ENCODE measurements at places on chromosomes 1 and 21.

DNA sequence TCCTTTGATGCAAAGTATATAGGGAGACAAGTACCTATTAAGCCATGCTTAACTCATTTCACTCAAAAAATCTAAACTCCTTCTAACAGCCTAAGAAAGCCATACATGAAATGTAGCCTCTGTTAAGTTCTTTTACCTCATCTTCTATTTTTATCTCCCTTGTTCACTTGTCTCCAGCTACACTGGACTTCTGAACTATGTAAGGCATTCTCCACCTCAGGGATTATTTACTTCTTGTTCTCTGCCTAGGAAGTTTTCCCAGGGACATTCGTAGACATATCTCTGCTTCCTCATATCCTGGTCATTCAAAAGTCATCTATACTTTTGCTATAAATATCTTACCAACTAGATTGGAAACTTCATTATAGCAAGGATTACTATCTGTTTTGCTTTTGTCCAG, 96.9 kb downstream of the COP1 start:
- DNase-seq: no peak

- no peak for DNase-seq
Measured at GRCh38 chr1:186531561-186532165, 70.7 kb upstream of the PDC start.

- no peak for DNase-seq
Measured at GRCh38 chr1:98884864-98885263, 119.8 kb downstream of the PLPPR5 start.

DNA sequence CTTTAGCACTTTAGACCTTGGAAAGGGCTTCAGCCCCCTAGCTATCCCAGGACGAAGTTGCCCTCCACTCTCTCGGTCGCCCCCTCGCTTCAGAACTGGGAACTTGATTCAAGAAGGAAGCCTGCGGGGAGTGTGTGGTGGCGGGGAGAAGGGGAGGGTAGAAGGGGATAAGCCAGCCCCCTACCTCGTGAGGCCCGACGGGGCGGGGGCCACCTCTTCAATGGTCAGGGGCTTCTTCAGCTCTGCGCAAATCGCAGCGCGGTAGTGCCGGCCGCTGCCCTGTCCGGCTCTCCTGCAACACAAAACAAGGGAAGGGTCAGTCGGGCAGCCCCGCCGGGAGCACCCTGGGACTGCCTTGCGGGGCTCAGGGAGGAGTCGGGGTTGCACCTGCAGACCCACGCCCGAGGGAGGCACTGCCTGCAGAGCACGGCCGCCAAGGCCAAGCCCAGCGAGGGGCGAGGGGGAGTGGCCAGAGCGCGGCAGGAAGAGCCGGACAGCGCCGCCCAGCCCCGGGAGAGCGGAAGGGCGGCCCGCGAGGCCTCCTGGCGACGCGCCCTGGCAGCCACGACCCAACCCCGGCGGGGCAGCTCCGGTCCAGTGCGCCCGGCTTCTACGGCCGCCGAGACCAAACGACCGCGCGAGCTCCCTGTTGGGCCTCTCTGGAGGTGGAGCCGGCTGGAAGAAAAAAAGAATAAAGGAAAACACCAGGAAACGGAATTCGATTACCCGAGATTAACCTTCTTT, 56.2 kb upstream of the RASAL2 start:
- DNase-seq: peak; percentile 65

DNA sequence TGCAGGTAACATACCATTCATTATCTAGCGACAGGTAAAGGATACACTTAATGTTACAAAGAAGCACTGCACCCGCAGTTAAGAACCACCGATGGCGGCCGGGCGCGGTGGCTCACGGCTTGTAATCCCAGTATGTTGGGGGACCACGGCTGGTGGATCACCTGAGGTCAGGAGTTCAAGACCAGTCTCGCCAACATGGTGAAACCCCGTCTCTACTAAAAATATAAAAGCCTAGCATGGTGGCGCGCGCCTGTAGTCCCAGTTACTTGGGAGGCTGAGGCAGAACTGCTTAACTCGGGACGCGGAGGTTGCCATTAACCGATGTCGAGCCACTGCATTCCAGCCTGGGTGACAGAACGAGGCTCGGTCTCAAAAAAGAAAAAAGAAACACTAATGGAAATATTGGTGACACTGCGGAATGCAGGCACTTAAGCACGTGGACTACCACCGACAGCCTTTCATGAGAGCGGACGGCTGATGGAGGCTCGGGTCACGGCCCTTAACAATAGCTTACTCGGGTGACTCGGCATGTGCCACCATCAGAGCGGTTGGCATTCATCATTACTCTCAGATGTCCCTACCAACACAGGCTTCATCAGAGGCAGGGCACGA, 542 bp downstream of the GAS5 start:
- DNase-seq: no peak

- peak; percentile 41 for DNase-seq
Measured at GRCh38 chr1:10835822-10836421, 39.5 kb upstream of the CASZ1 start.

DNA sequence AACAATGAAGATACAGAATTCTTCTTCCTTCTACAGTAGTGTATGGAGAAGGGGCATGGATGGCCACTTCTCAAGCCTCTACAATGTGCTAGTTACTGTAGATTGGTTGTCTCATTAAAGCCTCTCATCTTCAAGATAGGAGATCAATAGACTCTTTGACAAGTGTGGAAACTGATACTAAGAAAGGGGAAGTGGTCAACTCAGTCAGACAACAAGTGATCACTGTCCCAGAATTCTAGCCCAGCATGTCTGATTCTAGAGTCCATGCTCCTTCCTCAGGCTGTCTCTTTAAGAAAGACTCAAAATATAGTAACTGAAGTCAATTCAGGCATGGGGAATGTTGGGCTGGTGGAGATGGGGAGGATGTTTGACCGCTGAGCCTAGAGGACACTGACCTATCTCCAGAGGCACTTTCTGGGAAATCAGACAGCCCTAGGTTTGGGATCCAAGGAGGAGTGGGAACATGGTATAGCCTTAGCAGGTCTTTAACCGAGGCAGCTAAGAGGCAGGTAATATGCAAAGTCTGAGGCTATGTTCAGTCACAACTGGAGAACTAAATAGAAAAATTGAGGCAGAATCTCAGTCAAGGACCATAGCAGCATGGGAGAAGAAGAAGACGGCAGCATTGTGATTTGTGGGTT, 39.3 kb upstream of the EYA3 start:
- no peak for DNase-seq

DNA sequence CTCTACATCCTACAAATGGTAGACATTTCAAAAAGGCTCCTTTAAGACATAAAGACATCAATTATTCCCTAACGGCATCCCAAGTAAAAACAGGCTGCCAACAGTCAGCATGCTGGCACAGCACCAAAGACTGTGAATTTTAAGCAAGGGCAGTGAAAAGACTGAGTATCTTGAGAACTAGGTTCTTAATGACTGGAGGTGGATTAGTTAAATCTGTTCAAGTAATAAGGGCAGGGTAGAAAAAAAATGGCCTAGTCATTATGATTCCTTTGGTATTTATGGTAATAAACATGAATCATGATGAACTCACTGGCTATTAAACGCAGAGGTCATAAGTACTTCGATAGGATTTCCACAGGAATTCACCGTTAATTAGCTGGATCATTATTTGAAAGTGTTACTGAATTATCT, 75.2 kb downstream of the KIFAP3 start:
- peak; percentile 58 for DNase-seq

GRCh38 chr21:45227735-45228134, 60.0 kb downstream of the POFUT2 start:
- no peak for DNase-seq

DNA sequence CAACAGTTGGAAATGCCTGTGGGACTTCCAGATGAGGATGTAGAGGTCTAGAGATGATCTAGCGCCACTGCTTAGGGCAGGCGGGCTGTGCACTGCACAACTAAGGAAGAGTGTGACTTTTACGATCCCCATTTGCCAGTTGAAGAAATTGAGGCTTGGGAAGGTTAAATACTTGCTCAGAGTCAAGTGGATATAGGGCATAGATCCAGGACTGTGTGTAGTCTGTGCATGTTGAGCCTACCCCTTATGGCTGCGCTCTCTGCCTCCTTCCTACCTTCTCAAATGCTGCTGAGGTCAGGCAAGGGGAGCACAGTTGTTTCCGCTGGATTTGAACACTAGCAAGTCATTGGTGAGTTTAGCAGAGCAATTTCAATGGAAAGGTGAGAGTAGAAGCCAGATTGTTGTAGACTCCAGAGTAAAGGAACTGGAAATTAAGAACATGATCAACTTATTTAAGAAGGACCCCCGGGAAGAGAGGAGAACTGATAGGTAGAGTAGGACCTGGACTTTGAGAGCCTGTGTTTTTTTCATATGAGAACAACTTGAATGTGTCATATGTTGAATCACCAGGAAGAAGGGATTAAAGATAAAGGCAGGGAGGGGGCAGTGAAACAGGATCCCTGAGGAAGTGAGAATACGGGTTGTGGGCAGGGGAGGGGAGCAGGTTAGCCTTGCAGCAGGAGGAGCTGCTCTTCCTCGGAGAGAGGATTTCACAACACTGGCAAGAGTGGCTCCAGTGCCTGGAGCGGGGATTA, 2.7 kb downstream of the CAPN2 start:
- no peak for DNase-seq

GRCh38 chr1:215958841-215959240, 391.7 kb downstream of the KCTD3 start:
- DNase-seq: peak; percentile 4

GRCh38 chr1:46043458-46044017, 88.9 kb downstream of the PIK3R3 start:
- no peak for DNase-seq

- no peak for DNase-seq
Measured at GRCh38 chr1:85240174-85240601, 19.3 kb downstream of the C1orf52 start.

- no peak for DNase-seq
Measured at GRCh38 chr1:23492132-23492720, 8.2 kb upstream of the ASAP3 start.

DNA sequence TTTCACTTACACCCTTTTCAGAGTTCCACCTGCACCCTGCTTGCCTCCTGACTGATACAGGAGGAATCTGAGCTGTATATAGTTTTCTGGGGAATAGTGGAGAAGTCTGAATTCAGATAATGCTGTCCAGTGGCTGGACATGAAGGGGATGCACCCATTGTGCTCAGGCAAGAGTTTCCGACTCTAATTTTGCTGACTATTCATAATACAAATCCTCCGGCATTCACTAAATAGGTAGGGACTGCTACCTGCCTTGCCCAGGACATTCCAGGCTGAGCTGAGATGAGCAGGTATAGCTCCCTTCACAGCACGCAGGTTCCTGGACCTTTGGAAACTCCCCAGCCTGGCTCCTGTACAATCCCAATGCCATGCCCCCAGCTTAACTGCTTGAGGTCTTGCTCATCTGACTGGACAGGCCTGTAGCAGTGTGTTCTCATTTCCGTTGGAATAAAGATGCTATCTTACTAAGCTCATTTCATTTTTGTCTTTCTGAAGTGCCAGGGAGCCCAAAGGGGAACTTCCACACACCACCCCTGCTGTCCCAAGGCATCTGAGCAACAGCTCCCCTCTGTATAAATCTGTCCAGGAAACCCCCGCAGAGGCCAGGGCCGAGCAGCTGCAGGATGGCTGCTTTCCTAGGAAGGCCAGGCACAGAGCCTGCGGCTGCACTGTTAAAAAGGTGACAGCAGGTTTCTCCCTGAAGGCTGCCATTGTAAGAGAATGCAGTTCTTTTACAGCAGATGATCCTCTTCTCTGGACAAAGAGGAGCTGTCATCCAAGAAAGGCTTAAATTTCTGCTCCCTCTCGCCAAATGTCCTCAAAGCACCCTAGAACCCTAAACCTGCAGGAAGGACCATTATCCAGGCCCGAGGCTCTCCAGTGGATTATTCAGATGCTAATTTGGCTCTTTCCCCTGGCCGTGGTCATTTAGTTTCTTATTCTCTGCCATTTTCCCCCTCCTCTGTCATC, 21.7 kb upstream of the VASH2 start:
- DNase-seq: peak; percentile 70

- DNase-seq: peak; percentile 43
Measured at GRCh38 chr1:192485692-192486436, 89.7 kb upstream of the RGS1 start.

DNA sequence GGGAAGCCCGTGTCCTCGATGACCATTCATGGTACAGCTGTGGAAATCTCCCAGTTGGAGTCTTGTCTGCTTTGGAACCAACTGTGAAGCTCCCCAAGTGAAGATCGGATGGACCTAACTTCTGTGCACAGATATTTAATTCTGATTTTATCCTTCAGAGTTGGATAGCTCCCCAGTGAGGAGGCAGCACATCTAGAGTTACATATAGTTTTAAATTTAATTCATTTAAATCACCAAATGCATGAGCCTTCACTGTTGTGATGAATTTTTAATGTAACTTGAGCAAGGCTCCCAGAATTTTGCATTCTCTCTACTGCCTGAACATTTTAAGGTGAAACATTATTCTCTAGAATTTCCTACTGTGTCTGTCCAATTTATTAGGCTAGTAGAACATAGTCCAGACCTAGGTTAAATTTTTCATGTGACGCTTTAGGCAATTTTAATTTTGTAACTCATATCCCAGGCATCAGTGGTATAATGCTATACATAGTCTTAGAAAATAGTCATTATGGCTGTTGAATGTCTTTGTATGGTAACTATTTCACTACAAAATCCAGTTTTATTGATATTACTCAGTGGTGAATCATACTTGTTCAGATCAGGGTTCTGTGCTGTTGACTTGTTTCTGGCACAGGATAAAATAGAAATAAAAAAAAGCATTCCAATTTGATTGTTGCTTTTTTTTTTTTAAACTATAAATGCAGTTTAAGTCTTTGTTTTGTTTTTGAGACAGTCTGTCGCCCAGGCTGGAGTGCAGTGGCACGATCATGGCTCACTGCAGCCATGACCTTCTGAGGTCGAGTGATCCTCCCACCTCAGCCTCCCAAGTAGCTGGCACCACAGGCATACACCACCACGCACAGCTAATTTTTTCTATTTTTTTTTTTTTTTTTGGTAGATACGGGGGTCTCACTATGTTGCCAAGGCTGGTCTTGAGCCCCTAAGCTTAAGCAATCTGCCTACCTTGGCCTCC, 66.9 kb downstream of the PRDM2 start:
- DNase-seq: no peak

- DNase-seq: no peak
Measured at GRCh38 chr1:84159533-84160240, 15.6 kb downstream of the PRKACB start.

DNA sequence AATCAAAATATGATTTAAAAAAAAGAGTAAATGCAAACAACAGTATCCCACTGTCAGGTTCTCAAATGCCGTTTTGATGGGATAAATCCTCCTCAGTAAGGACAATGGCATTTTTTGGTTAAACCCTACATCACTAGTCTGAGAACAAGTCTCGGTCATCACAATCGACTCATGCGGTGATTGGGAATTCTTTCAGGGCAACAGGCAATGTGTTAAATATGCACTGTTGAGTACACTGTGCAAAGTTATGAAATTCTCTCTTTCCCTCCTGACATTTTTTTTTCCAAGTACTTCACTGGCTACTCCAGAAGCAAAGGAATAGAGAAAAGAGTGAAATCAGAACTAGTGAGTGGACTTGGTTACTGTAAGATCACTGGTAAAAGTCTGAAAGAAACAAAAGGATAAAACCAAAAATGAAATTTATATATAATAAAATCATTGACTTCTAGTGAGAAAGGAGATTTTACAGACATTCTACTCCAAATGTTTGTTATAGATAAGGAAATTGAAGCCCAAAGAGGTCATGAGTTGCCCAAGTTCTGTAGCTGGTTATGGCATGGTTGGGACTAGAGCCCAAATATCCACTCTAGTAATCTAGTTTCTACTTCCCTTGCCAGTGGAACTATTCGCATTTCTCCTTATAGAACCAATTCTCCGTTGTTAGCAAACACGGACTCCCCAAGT, 111.3 kb downstream of the TGFBR3 start:
- no peak for DNase-seq

All from muscle of arm (tissue), 14 donors.